Activated T-helper 2 cell treated with anti-CD3 and anti-CD28 coated beads, Interferon-gamma antibody, Interleukin-2, Interleukin-4, amounts not matched to agents 10 μg/mL and 5 μg/mL and 100 μg/mL, durations not matched to agents 14 hours and 24 hours and 36 hours (primary cell): ENCODE measurements at places on chromosomes 4 and X.

DNA sequence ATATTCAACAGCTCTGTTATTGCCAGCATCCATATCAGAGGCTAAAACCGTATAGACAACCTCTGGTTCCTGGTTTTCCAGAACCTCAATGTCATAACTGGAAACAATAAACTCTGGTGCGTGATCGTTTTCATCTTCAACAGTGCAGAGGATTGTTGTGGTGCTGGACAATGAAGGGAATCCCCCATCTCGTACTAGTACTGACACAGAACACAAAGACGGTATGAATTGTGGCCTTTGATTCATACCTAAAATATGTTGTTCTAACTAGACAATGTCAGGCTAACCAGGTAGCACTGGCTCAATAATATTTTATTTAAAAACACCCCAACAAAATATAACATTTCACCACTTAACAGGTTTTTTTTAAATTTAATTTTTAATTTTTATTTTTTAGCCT, 186.9 kb downstream of the DCHS2 start:
- no peak for DNase-seq

- DNase-seq = no peak
These were observed 525.5 kb upstream of the ZFP42 start for GRCh38 chr4:187470061-187470460.

DNA sequence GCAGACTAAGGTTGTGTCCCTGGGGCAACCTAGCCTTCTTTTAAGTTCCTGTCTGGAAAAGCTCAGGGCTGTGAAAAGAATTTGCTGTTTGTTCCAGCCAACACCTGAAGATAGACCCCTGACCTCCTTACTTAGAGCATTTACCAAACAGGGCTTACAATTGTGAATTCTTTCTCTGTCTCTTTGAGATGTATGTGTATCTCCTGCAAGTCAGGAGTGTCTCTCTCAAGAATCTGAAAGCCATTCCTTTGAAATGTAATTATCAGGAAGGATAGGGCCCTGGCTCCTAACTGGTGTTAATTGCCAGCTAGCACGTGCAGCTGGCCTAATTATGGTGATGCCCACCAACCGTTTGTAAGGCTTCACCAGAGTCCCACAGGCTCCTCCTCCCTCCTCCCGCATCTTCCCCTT, 18.2 kb downstream of the CCNG2 start:
- no peak for DNase-seq

DNA sequence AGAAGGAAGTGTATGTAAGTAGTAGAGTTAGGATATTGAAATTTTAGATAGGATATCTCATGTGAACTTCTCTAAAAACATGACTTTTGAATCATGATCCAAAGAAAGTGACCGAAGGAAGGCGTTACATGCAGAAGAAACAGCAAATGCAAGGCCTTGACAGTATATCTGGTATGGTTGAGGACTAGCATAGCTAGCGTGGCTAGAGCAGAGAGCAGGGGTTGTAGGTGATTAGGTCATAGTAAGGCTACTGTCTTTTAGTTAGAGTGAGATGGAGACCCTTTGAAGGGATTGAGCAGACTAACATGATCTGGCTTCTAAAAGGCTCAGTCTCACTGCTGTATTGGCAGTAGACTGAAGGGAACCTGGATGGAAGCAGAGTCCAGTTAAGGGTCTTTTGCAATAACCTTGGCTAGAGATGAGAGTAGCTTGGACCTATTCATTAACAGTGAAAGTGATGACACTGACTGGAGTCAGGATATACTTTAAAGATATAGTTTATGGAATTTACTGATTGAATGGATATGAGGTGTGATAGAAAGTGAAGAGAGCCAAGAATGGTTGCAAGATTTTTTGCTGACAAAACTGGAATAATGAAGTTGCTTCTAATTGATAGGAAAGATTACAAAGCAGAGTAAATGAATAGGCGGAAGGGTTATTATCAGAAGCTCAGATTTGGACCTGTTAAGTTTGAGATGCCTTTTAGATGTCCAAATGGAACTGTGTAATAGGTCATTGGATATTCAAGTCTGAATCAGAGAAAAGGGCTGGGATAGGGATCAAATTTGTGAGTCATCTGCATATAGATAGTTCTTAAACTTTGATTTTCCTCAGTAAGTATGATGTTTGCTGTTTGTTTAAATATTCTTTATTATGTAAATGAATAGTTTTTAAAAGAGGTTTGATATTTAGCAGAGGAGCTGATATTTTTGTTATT, 59.8 kb downstream of the MRPL1 start:
- DNase-seq = no peak

GRCh38 chrX:40267334-40268187, 169.8 kb upstream of the BCOR start:
- no peak for DNase-seq

GRCh38 chr4:7073526-7074390, 5.9 kb upstream of the GRPEL1 start:
- DNase-seq = no peak

- DNase-seq = no peak
These were observed 10.5 kb downstream of the PPAT start for GRCh38 chr4:56424697-56425514.

GRCh38 chr4:188778905-188779304, 639.7 kb downstream of the TRIML1 start:
- no peak for DNase-seq

GRCh38 chr4:98293104-98293887, 32.1 kb downstream of the RAP1GDS1 start:
- no peak for DNase-seq

DNA sequence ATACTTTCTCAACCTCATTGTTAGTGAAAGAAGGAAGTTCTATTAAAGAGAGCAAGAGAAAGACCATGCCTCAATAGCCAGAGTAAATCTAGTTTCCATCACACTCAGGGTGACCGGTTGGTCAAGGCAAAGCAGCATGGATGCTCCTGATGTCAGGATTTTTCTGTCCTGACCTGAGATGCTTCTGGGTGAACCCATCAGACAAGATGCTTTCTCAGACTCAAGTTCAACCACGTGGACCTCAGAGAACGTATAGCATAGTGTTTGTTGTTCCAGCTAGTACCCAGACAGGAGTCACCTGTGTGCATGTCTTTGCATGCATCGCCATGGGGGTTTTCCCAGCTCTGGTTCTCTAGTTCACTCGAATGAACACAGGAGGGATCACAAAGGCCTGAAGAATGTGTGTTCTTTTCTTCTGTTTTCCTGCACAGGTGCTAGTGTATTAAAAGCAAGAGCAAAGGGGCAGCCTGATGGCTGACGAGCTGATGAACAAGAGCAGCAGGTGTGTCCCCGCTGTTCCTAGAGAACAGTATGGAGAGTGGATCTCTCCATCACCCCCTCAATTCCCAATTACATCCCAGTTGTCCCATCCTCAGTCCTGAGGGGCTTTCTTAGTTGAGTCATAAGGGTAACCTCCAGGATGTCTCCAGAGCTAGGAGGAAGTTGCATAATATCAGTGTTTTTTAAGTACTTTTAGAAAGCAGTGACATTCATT, 110.5 kb upstream of the ENPP6 start:
- DNase-seq = no peak

DNA sequence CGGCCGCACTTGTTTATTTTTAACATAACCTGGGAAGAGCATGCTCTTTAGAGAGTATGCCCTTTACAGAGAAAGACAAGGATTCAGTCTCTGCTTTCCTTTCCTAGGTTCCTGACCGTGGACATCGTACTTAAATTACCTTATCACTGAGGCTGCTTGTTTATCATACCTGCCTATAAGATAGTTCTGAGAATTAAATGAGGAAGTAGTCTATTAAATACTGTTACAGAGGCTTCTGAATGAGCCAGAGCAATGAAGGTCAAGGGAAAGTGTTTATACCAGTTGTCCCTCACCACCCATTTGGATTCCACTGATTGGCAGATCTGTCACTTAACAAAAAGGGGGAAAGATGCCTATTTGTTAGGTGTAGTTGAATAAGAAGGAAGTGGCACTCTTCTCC, 10.0 kb downstream of the TXLNG start:
- DNase-seq = no peak

DNA sequence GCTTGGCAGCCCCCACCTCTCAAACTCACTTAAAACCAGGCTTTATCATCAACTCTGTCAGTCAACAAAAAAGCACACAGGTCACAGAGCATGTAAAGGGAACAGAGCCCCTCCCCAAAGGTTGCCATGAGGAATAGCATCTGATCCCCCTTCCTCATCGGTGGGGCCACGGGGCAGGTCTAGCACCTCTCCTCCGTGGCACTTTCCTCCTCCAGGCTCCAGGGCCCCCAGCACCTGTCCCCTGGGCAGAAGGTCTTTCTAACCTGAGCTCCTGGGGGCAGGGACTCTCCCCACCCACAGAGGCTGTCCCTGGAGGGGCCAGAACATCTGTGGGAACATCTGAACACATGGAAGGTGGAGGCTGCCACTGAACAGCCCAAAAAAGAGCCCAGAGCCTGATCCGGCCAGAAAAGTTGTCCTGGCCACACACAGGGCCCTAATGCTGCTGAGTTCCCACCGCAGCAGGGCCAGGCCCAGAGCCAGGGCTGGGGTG, 65.7 kb downstream of the ZFYVE28 start:
- DNase-seq = no peak

DNA sequence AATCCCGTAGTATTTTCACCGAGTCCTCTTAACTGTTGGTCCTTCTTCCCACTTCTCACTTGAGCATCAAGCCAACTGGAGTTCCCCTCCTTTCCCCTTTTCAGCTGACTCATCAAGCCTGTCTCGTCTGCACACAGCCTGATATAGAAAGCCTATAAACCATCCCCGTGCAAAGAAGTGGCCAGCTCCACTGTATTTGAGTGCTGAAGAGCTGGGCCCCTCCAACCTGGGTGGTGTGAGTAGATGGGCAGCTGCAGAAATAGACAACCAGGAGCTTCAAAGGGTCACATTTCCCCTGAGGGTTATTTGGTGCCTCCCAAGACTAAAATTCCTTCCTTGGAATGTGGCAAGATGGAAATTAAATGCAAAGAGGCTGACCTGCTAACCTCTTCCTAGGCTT, 199.7 kb downstream of the HS6ST2 start:
- DNase-seq = no peak

DNA sequence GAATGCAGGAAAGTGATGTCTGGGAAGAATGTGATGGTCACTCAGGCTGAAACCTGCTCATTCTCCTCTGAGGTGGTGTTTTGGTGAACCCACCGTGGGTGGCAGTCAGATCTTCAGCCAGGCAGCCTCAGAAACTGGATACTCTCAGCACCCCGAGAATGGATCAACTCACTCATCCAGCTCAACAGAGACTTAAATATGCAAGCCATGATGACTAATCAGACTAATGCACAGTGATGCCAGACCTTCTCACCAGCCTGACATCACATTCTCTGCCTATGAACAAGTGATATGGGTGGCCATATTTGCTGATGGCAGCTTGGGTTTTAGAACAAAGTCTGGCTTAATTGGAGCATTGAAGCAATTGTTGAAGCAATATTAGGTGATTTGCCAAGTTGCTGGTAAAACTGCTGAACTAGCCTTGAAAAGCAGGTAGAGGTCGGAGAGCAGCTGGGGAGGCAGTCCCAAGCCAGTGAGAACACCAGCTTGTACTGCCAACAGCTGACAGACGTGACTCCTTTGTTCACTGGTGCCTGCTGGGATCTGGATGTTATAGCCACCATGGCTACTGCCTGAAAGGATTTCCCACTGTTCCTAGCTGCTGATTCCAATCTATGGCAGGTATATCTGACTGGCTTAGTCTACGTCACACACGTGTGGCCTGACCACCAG, 608.1 kb downstream of the MID1IP1 start:
- no peak for DNase-seq

- no peak for DNase-seq
These were observed 2.2 kb upstream of the MGARP start for GRCh38 chr4:139282065-139282720.
